ENCODE measurements at places on chromosomes 16 and 17. TPM values are rescaled to one million over a fixed set of nuclear protein-coding genes. Genes with fewer than 3 reads are reported as not detected.
A peak's percentile ranks its signal among the peaks of the same experiment; 100 is the strongest.

GRCh38 chr16:49335828-49336227, 37.8 kb upstream of the C16orf78 start:
- DNase-seq, result no peak

METTL23 gene
- total RNA-seq, result 102 TPM

DNA sequence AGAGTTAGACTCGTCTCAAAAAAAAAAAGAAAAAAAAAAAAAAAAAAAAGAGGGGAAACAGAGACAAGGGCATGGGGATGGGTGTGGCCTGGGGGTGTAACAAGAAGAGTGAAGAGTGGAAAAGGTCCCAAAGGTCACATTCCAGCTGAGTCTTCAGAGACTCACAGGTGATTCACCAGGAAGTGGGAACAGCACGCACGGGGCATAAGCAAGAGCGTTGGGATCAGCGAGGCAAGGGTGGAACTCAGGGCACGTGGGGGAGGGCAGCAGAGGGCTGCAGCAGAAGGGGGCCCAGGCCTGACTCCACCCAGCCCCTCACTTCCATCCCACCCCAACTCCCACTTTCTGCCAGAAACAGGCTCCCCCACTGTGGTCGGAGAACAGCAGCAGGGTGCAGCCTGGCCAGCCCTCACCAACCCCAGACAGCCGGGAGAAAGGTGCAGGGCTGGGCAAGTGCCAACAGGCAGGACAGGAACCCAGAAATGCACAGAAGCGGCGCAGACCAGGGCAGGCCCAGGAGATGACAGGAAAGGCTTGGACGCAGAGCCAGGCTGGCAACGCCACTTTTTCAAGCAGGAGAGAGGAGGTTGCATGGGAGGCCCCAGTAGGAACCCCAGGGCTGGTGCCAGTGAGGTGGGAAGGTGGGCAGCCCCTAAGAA, 3.3 kb downstream of the MEAK7 start:
- no peak for DNase-seq

KCNH4 gene
- total RNA-seq, result not detected

DNA sequence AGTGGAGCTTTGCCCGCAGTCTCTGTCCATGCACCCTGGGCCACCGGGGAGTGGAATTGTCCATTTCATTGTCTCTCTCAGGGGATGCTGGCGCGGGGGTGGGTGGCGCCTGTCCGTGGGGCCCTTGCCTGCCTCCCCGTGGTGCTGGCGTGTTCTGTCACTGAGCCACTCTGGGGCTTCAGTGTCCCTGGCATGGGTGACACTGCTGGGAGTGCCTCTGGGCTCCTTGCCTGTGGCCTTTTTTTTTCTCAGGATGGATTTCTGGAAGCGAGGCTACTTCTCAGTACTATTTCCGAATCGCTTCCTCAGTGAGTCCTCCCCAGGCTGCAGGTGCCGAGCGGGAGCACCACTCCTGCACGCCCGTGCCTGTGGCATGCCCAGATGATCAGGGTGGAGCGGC, 55.0 kb downstream of the PDPK1 start:
- DNase-seq, result no peak

GUCY2D gene
- total RNA-seq, result not detected

- DNase-seq, result no peak
Observed at GRCh38 chr17:69913216-69913615, 161.8 kb upstream of the KCNJ16 start.

DPEP2 gene
- 0.23 TPM for total RNA-seq

- DNase-seq, result no peak
Observed at GRCh38 chr16:48965386-48965785, 316.3 kb downstream of the CBLN1 start.

GRCh38 chr17:76722279-76722678, 4.1 kb downstream of the JMJD6 start:
- no peak for DNase-seq

DNA sequence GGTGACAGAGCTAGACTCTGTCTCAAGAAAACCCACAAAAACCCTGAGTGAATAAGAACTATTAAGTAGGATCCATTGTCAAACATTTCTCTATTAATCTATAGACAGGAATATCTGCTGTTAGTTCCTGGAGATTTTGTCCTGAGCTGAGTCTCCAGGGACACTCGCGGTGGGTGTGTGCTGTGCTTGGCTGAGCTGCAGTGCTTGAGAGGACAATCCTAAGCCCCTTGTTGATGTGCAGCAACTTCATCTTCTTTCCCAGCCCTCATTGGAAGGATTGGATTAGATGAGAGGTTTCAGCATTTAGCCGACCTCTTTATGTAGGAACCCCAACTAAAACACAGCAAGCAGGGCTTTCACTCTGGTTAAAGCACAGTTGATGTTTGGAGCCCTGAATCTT, 33.3 kb downstream of the NDEL1 start:
- DNase-seq, result no peak

CDH1 gene
- not detected for total RNA-seq

ACAP1 gene
- total RNA-seq, result 256 TPM

DNA sequence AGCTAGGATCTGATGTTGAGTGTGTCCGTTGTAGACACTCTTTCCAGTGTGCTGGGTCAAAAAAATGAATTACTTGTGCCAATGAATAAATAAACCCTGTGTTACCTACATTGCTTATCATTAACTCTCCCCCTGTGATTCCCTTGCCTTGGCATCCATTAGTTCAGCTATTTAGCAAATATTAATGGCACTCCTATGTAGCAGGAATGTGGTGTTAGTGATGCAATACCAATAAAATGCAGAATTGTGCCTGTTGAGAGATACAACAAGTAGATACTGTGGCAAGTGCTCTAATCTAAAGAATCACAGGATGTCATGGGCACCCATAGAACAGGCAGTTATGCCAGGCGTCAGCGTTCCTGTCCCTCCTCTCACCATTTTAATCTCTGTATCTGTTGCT, 343.2 kb downstream of the PMP22 start:
- DNase-seq, result no peak

PRSS22 gene
- total RNA-seq, result not detected

CDRT15L2 gene
- not detected for total RNA-seq

- peak; percentile 26 for DNase-seq
Observed at GRCh38 chr17:9644910-9645751, at the start of gene USP43. Gene USP43, plus strand, starts transcription at chr17:9645517. Its CDS starts 116 bp downstream, at chr17:9645633.

MT1M gene
- not detected for total RNA-seq

- no peak for DNase-seq
Observed at GRCh38 chr16:30901201-30902028, 5.0 kb downstream of the CTF1 start.

GRCh38 chr16:61937646-61938045, 98.6 kb downstream of the CDH8 start:
- no peak for DNase-seq

GRCh38 chr17:13306310-13306962, 288.6 kb upstream of the ELAC2 start:
- DNase-seq, result peak; percentile 21

DNA sequence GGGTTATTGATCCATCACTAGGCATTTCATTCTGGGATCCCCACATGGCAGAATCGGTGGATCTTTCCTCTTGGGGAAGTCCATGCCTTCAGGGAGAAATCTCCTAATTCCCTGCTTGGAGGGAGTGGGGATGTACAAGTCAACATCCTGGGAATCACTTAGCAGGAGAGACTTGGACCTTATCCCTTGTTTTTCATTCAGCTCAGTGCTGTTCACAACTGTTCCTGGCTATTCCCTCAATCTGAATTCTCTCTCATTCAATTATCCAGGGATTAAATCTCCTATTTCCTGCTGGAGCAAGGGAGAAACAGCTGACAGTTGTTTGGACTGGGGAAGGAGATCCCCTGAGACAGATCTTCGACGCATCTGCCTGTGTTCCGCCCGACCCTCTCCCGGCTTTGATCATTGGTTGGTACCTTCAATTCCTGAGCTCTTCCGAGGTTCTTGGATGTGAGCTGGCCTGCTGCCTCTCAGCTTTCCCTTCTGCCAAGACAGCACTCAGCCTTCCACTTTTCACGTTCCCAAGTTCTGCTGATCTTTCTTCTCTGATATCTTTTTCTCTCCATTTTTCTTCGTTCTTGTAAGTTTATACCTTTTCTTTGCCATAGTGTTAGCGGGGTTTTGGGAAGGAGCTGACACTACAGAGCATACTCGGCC, 115.4 kb upstream of the GNAO1 start:
- no peak for DNase-seq

DNA sequence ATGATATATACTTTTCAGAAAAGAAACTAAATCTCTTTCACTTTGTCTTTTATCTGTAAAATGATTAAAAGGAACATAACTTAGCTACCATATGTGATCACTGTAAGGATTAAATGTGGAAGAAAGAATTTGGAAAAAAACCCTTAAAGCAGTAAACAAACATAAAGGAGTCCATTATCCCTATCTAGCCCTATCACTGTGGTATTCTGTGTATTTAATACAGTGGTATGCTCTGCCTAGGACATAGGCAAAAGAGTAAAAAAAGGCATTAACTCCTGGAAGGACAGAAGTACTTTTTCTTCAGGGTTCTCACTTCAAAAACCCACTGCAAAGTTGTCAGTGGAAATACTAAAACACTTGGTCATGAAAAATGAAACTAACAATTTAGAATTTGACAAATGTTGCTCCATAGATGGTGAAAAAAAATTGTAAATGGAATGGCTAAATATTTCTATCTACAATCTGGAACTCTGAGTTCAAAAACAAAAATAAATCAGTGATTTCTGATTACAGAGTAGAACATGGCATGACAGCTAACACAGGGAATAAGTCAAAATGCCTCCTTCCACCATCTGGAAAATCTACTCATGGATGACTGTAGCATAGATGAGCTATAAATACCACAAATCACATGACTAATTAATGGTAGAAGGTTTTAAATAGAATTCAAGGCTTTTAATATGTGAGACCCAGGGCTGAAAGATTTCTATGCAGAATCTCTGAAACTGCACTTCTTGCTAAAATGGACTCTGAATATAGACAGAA, 140.1 kb downstream of the ITFG1 start:
- DNase-seq, result no peak

RGS9 gene
- 22.2 TPM for total RNA-seq

ZFP3 gene
- 0.65 TPM for total RNA-seq

DNA sequence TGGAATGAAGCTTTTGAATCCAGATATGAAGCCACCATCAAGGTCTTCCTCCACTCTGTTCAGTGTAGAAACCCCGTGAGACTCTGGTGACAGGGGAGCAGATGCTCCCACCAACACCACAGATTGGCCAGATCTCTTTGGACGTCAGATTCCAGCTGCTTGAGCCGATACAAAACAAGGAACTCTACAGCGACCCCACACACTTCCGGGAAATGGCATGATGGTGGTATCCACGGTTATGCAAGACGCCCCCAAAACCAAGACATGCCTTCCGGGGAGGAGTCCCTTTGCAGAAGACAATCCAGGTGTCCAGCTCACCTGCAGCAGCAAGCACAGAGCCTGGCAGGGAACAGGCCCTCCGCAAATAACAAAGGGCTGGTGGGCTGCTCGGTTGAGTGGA, 19.8 kb upstream of the PITPNA start:
- DNase-seq, result no peak

DNA sequence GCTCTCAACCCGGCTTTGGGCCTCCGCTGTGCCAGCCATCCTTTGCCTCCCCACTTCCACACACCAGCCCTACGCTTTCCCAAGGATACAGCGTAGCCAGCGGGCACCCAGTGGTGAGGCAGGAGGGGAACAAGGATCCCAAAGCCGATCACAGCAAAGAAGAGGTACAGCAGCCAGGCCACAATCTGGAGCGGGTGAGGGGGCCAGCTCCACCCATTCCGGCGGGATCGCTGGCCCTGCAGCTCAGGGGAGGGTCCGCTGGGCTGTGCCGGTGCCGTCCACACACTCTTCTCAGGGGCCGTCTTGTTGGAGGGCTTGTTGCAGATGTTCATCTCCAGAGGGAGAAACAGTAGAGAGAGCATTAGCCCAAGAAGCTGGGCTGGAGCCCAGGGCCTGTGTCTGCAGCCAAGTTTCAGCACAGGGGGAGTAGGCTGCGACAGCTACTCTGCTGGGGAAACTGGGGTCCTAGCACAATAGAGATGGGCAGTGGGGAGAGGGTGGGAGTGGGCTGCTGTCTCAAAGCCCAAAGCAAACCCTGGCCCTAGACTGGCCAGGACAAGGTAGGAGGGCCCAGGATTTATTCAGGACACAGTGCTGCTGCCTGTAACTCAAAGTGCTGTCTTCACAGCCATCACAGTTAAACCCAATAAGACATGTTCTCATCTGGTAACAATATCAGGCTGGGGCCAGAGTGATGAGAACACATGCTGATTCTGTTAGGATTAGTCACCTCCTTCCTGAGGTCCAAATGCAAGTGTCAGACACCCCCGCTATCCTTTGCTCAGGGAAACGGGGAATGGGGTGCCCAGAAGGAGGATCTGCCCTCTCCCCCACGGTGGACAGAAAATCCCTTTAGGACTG, 9.9 kb downstream of the ZDHHC1 start:
- DNase-seq, result no peak
